DND-41 (cell line): ENCODE measurements at places on chromosomes 5 and 9.

- no peak for DNase-seq
These were observed 721.2 kb downstream of the CDH18 start for GRCh38 chr5:19266791-19267190.

- no peak for DNase-seq
These were observed 6.8 kb upstream of the SUSD3 start for GRCh38 chr9:93051680-93052089.

- no peak for DNase-seq
These were observed 288.7 kb downstream of the FBXL17 start for GRCh38 chr5:108093186-108093585.

DNA sequence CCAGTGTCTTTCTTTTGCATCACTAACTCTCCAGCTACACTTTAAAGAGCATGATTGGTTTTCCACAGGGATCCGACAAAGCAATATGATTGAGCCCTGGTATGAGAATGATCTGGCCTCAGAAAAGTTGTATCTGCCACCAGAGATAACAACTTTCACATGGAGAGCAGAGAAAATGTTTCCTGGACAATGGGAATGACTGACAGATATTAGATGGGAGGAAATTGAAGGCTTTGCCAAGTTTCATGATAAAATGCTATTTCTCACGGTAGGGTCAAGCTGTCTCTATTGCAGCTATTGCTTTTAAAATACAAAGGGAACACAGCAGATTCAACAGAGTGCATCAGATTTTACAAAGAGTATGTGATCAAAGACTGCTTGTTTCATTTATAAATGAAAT, 56.4 kb upstream of the GLIS3 start:
- DNase-seq, result no peak
